ENCODE measurements at places on chromosomes 7 and 10.

GRCh38 chr10:3835770-3836169 lies 50.8 kb upstream of the KLF6 start:
- DNase-seq: no peak

DNA sequence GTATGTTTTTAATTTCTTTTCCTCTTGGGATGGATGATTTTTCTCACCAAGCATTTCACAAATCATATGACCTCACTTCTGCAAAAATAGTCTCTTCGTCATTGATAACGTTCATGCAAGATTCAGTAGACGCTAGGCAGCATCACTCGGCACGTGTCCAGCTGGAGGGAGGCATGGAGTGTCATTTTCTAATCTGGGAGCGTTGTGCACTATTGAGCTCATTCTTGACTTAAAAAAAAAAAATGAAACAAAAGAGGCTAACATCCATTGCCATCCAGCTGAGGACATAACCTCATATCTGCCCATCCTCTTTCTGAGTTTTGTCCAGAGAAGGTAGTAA lies 56.2 kb downstream of the COL17A1 start:
- DNase-seq: no peak

DNA sequence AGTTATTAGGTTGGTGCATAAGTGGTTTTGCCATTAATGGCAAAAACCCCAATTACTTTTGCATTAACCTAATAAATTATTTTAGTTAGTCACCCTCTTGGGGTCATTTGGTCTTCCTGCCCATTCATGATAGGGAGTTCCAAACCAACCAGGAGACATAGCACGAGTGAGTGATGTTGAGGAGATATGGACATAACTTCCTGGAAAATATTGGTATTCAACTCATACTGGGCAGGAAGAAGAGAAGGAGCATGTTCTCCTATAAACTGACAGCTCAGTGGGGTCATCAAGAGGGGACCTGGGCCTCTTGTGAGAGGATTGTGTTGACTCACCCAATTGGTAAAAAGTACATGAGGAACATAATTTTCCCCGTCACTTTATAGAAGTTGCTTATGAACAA lies 23.7 kb downstream of the SPAG6 start:
- DNase-seq: no peak

DNA sequence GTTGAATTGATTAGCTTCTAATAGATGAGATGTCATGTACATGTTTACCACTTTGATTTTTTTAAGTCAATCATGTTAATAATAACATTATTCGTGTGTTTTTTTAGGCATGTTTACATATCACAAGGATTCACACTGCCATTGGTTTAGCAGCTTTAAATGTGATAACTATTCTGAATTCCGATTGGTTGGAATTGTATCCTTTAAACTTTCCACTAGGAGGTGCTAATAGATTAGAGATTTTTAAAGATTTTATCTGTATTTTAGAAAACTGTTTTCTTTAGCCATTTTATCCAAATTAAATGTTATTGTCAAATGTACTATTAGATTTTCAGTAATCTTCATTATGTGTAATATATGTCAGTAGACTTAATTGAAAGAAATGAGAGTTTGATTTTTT lies 83.2 kb downstream of the HECTD2 start:
- DNase-seq: no peak

DNA sequence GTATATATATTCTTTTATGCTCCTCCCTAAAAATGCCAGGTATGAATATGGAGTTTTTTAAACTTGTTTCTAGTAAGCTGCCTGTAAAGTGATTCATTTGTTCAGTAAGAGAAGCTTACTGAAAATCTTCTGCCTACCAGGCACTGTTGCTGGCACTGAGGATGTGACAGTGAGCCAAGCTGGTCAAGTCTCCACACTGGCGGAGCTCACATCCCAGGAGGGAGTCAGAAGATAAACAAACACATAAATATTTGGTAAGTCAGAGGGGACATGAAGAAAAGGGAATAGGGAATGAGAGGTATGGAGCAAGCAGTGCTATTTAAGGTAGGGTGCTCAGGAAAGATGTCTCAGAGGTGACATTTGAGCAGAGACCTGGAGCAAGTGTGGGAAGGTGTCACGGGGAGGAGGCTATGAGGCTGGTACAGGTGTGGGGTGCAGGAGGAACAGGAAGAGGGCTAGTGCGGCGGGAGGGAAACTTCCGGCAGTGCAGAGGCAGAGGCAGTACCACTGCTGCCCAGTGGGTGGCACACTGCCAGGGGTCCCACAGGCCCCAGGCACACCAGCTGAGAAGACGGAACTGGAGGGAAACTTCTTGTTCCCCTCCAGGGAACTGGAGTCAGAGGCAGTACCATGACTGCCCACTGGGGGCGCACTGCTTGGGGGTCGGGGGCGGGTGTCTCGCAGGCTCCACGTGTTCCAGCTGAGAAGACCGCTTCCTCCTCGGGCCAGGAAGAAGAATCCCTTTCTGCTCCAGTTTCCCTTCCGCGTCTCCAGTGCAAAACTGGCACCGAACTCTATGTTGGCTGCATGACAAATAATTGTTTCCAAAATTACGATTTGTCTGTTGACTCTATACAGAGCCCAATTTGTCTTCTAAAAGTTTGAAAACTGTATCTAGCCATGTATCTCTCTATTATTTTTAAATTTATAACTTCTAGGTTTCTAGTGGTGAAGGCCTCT lies 161.0 kb downstream of the TEX36 start:
- DNase-seq: no peak

- no peak for DNase-seq
These were observed 66.9 kb downstream of the CDHR3 start for GRCh38 chr7:106029941-106030340.

DNA sequence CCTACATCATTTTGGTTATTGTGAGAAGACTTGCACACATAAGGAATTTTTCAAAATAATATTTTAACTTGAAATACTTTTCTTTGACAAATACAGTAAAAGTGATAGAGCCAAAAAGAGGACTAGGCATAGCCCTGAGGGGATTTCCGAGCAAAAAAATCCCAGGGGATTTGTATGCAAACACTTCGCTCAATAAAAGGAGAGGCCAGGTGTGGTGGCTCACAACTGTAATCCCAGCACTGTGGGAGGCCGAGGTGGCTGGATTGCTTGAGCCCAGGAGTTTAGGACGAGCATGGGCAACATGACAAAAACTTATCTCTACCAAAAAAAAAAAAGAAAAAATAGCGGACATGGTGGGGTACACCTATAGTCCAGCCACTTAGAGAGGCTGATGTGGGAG lies 193.0 kb downstream of the PCDH15 start:
- DNase-seq: no peak

Measured in stimulated activated CD8-positive, alpha-beta memory T cell treated with anti-CD3 and anti-CD28 coated beads, Interleukin-15, amount 100 ng/mL, for 4 hours (primary cell).